ENCODE measurements at places on chromosomes 3 and 15.

- no peak for DNase-seq
These were observed 97.6 kb downstream of the FOXP1 start for GRCh38 chr3:71485896-71486295.

GRCh38 chr15:55695432-55695831, 47.5 kb downstream of the PRTG start:
- DNase-seq: no peak

- no peak for DNase-seq
These were observed 69.4 kb downstream of the SCN10A start for GRCh38 chr3:38746641-38747040.

DNA sequence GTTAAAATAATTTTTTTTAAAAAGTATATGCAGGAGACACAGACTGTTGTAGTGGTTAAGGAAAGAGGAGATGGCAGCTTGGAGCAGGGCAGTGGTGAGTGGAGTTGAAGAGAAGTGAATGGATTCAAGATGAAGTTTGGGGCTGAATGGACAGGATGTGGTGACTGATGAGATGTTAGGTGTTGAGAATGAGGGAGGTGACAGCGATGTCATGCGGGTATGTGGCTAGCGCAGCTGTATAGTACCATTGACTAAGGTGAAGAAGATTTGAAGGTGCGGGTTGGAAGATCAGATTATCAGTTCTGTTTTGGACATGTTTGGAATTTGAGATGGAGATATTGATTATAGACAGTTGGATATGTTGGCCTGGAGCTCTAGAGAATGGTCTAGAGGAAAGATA, 20.1 kb downstream of the FBXO22 start:
- DNase-seq: no peak

- no peak for DNase-seq
These were observed 145.5 kb downstream of the SMAD6 start for GRCh38 chr15:66847565-66847991.

- no peak for DNase-seq
These were observed 64.7 kb downstream of the GPR176 start for GRCh38 chr15:39855400-39855799.

- no peak for DNase-seq
These were observed 623.5 kb upstream of the TBL1XR1 start for GRCh38 chr3:177820683-177821316.

GRCh38 chr3:142027735-142028134, 121.6 kb downstream of the TFDP2 start:
- no peak for DNase-seq

DNA sequence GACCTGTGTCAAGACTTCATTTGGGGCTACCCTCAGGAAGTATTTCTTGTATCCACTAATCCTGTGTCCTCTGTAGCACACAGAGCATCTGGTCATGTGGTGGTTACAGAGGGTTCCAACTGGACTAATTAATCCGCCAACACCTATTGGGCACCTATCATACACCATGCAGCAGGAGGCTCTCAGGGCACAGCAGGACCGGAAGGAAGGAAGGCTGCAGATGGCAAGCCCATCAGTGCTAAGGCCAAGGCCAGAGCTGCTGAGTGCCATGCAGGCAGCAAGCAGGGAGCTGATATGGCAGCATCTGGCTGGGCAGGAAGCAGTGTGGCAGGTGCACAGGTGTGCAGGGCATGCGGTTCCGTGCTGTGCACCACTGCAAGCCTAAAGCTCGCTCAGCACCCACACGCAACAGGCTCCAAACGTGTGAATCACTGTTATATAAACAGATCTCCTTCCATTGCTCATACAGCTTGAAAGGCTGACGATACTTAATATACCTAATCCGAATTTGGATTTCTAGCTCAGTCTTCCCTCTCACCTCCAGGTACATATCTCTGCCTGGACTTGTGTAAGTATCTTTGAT, 64.4 kb upstream of the SNRPA1 start:
- no peak for DNase-seq

- DNase-seq: peak; percentile 32
These were observed 4.7 kb upstream of the GOLGA8B start for GRCh38 chr15:34588046-34588674.

DNA sequence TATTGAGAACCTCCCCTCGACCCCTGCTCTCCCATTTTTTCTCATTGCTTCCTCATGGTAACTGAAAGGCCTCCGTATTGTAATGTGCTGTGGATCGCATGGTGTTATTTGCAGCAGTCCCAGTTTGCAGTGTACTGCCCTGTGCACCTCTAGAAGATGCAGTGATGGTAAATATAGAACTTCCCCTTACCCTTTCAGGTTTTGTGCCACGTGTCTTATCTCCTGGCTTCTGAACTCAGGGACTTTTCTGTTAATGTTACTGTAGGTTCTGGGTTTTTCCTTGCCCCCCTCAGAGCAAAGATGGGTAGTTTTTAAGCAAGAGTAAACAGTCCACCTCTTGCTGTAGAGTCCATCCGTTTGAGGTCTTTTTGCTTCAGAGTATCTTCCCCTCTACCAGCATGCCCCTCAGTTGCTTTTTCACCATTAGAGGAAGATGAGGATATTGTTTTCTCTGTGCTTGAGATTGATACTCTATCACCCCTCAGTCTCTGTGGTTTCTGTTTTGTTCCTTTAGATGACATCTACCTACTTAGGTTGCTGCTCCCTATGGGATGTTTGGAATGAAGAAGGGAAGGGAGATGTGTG, 22.4 kb downstream of the CHD2 start:
- DNase-seq: no peak

- DNase-seq: no peak
These were observed 242.3 kb downstream of the FHIT start for GRCh38 chr3:61008998-61009380.

- no peak for DNase-seq
These were observed 14.3 kb upstream of the FBXL22 start for GRCh38 chr15:63582718-63583426.

- no peak for DNase-seq
These were observed 926 bp upstream of the SKOR1 start for GRCh38 chr15:67824197-67824968.

DNA sequence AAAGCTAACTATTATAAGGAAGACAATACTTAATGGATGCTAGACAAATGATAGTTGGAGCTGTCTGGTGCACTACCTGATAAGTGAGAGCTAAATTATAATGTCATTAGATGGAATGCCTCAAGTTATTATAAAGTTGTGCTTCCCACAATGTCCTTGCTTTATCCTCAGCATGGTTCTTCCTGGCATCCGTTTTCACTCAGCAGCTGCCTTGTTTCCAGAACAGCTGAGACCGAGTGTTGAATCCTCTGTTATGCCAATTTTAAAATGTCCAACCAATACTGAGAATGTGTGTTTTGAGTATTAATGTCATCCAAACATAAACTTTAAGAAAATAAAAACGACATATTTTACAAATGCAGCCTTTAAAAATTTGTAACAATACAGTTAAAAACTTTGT, 286.7 kb upstream of the SOX2 start:
- DNase-seq: no peak

- no peak for DNase-seq
These were observed 265.1 kb upstream of the ALCAM start for GRCh38 chr3:105101603-105102002.

GRCh38 chr3:183584246-183584913, 28.9 kb upstream of the KLHL6 start:
- no peak for DNase-seq

DNA sequence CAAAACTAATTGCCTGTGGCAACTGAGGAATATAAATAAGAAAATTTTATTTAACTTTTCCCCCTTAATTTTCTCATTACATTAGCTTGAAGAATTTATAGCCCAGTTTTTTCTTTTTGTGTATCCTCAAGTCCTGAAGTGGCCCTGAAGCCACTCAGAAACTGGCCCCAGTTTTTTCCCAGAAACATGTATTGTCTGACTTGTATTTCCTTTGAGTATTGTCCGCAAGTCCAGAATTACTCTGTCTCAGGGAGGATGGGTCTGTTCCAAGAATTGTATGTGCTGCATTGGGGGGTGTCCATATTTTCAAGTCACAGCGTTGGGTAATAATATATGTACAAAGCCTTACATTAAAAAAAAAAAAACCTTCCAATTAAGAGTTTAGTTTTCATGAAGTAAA, 149.7 kb upstream of the IL12A start:
- DNase-seq: no peak

DNA sequence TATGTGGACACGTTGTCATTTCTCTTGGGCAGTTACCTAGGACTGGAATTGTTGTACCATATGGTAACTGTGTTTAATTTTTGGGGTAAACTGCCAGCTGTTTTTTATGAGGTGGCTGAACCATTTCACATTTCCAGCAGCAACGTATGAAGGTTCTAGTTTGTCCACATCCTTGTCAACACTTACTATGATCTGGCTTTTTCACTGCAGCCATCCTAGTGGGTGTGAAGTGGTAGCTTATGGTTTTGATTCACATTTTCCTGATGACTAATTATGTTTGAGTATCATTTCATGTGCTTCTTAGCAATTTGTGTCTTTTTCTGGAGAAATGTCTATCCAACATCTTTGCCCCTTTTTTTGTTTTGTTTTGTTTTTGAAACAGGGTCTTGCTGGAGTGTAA, 96.2 kb downstream of the VGLL4 start:
- no peak for DNase-seq

GRCh38 chr15:88513195-88513594, 33.3 kb downstream of the DET1 start:
- no peak for DNase-seq
